ENCODE measurements at places on chromosomes 4 and X. TPM values are rescaled to one million over a fixed set of nuclear protein-coding genes. Genes with fewer than 3 reads are reported as not detected.

FGF16 gene
- total RNA-seq = 27.7 TPM

GRCh38 chr4:99144070-99144469 lies at the start of gene ADH4:
Gene ADH4 (minus strand): TSS chr4:99144297. CDS start chr4:99144222, 75 bp downstream.
- DNase-seq = no peak

DNA sequence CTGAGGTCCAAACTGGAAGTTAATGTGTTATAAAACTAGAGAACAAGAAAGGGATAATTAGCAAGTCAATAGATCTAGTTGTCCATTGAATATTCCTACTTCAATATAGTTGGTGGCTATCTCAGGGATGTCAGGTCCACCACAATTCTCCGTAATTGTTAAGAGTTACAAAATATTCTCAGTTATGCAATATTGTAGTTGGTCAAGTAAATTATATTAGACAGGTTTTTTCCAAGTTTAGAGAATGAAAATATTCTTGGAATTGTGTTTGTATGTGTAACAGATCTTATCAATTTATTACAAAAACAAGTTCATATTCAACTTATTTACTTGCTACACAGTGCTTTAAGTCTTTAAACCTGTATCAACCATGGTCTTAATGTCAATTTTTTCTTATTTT lies 547.4 kb downstream of the SPRY1 start:
- no peak for DNase-seq

APBB2 gene
- total RNA-seq = 122 TPM

DNA sequence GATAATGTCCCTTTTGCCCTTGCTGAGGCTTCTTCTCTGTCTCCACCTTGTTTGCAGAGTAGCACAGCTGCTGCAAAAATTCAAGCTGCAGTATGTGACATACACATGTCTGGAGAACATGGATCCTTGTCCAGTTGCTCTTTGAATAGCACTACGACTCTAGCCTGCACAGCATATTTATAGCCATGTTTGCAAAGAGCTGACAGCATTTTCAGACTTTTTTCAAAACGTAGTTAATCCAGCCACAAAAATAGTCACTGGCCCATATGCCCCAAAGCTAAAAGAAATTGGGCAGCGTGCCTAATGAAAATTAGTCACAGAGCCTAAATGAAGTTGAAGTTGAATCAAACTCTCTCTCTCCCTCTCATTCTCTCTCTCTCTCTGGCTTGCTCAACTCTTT lies 17.5 kb downstream of the SLC16A2 start:
- DNase-seq = no peak

NKX6-1 gene
- total RNA-seq = 0.47 TPM

GRCh38 chr4:107243141-107243781 lies 207.1 kb upstream of the DKK2 start:
- no peak for DNase-seq

DNA sequence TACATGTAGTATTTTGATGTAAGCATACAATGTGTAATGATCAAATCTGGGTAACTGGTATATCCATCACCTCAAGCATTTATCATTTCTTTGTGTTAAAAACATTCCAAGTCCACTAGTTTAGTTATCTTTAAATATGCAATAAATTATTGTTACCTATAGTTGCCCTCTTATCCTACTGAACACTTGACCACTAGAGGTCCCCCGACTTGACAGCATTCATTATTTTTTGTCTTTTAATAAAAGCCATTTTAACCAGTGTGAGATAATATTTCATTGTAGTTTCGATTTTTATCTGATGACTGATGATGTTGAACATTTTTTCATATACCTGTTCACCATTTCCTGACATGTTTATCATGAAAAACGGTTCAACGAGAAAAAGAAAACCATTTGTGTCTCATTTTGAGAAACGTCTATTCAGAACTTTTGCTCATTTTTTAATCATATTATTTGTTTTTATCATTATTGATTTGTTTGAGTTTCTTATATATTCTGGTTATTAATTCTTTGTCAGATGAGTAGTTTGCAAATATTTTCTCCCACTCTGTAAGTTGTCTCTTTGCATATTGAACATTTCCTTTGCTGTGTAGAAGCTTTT lies 199.0 kb upstream of the CXXC4 start:
- DNase-seq = no peak

SMAD1 gene
- total RNA-seq = 264 TPM

GRCh38 chr4:36414248-36414647 lies 132.8 kb downstream of the DTHD1 start:
- no peak for DNase-seq

Data from glomerular endothelial cell (primary cell).